ENCODE measurements at places on chromosomes 7 and 10.

GRCh38 chr7:133556048-133556447 lies 303.2 kb downstream of the EXOC4 start:
- no peak for DNase-seq

GRCh38 chr10:60281792-60282353 lies 107.8 kb downstream of the ANK3 start:
- no peak for DNase-seq

DNA sequence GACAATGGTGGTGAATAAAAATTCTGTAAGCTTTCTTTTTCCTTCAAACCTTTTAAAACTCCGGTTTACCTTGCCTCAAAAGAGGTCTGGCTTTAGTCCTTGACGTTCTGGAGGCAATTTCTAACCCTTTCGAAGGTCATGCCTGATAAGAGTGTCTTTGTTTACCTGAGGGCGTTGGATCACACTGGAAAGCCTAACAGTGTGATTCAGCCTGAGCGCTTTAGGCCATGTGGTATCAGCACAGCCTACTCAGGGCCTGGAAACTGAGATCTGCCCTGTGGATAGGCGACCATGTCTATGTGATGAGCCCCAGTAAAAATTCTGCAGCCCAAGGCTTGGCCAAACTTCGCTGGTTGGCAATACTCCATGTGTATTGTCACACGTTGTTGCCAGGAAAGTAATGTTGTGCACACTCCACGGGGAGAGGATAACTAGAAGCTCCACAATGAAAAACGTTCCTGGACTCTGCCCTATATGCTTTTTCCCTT lies 10.7 kb downstream of the CCDC6 start:
- DNase-seq, result no peak

DNA sequence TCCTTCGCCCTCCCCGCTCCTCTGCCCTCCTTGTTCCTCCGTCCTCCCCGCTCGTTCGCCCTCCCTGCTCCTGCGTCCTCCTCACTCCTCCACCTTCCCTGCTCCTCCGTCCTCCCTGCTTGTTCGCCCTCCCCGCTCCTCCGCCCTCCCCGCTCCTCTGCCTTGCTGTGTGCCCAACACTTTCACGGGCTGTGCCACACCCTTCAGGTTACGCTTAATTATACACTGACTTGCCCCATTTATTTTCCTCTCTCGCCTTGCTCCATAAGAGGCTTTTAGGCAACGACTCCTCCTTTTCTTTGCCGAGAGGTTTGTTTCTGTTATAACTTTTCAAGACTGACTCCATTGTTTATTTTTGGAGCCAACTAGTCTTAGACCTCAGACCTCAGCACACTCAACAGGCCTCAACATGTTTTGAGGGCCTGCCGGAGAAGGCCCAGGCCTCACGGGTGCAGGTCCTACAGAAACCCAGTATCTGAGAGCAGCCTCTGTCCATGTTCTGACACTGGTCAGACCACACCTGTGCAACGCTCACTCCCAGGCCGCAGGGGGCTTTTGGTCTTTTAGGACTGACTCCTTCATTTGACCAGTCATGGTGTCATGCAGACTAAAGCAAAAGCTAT lies 18.2 kb upstream of the PRKAG2 start:
- DNase-seq, result no peak
